ENCODE measurements at places on chromosomes 1 and 21. TPM values are rescaled to one million over a fixed set of nuclear protein-coding genes. Genes with fewer than 3 reads are reported as not detected.

GRCh38 chr1:218852527-218852926, 321.2 kb upstream of the LYPLAL1 start:
- no peaks in the 10 kb centered on the region for H3K27me3 ChIP-seq
- H3K27ac ChIP-seq, result no peak overlapping the region
- DNase-seq, result no peak
- H3K4me1 ChIP-seq, result no peaks in the 10 kb centered on the region

DNA sequence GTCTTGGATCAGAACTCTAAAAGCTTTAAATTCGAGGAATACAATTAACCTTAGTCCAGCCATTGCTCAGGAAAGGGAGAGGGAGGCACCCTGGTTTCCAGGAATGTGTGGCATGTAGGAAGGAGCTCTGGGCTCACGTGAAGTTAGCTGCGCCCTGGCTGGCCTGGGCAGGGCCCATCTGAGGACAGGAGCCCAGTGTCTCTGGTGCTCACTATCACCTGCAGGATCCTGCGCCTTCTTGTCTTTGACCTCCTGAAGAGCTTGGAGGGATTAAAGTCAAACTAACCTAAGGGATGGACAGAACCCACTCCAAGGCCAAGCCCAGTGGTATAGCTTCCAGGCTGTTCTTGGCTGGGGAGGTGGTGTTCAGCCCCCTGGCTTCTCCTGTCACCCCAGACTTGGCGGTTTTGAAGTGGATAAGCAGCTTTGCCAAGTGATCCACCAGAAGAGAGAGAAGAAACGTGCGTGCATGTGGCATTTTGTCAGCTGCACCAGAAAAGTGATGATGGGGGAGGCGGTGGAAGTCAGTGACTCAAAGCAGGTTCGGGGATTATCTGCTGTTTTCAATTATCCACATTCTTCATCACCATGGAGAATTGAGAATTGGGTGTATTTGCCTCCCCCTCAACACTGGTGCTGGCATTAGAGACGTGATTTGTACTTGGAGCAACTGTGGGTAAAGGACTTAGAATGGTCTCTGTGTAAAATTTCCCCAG, 11.9 kb upstream of the KCNN3 start:
- H3K4me1 ChIP-seq, result no peaks in the 10 kb centered on the region
- H3K4me3 ChIP-seq, result no peak overlapping the region
- DNase-seq, result peak; percentile 16
- H3K27ac ChIP-seq, result no peak overlapping the region
- no peaks in the 10 kb centered on the region for H3K27me3 ChIP-seq

DNA sequence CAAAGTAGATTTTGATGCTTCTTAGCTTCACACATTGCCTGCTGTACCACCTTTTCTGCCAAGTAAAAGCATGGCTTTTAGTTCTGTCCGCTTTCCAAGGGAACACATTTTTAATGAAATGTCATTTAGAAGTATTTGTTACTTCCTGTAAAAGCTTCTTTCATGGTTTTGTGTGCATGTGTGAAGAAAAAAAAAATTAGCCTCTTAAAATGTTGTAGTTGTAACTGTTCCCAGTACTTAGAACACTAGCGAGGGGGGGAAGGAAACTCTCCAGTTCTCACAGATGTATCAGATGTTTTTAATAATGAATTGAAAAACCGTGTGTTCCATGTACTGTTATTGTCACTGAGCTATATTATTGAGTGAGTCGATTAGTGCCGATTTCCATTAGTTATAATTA, 568.3 kb upstream of the ADGRL2 start:
- no peaks in the 10 kb centered on the region for H3K36me3 ChIP-seq
- H3K4me1 ChIP-seq, result no peaks in the 10 kb centered on the region
- H3K27ac ChIP-seq, result no peak overlapping the region
- H3K27me3 ChIP-seq, result no peaks in the 10 kb centered on the region
- no peak for DNase-seq

DNA sequence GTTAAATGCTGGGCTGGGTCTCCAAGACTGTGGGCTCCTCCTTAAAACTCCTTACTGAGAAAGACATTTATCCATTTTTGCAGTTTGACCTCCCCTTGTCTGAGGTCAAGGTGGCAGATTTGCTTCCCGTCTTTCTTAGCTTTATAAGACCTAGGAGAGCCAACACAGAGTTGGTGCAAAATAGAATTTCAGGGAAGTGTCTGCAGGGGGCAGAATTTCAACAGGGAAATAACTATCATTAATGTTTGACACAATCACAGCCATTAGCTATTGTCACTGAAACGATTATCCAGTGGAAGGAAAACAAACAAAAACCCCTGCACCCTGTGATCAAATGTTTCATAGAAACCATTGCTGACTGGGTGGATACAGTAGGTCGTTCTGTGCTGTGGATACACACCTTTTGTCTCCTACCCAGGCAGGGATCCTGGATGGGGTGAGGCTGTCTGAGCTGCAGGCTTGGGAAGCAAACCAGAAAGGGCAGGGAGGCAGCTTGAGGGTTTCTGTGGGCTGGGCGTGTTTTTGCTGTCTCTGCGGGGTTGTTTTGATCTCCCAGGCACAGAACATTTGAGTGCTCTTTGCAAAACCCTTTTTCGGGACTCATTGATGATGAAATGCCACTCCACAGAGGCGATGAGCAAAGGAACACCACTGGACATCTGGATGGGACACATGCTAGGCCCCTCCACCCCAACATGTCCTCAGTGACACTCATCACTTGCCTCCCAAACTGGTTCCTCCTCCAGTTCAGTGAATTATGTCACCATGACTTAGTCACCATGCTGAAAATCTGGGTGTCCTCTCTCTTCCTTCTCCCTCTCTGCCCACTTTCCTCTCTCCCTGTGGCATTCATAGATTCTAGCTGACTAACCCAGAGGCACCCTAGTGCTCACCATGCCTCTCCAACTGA, 94.2 kb upstream of the SERBP1 start:
- peaks cover 17% of the 10 kb centered on the region for H3K4me1 ChIP-seq
- H3K36me3 ChIP-seq, result no peaks in the 10 kb centered on the region
- no peak overlapping the region for H3K4me3 ChIP-seq
- H3K27me3 ChIP-seq, result no peaks in the 10 kb centered on the region
- DNase-seq, result no peak

DNA sequence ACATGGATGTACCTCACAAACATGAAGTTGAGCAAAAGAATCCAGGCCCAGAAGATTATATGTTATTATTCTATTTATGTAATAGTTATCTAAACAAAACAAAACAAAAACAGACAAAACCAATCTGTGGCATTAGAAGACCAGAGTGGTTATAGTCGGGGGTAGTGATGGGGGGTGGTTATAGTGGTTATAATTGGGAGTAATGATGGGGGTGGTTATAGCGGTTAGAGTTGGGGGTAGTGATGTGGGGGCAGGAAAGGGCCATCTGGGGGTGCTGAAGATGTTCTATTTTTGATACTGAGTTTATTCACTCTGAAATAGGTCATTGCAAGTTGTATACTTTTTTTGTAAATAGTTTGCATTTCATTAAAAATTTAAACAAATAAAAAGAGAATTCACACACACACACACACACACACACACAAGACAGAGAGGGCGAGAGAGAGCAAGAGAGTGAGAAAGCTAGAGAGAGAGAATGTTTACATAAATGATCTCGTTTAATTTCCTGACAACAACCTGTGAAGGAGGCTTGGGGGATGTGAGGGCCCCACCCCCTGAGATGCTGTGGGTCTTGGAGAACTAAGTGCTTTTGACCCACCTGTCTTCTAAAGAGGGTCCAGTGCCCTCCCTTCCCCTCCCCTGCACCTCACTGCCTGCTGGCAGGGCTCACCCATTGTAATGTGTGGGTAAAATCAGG, 37.4 kb downstream of the RHOU start:
- H3K27ac ChIP-seq, result no peak overlapping the region
- peaks cover 5% of the 10 kb centered on the region for H3K4me1 ChIP-seq
- peaks cover 2% of the 10 kb centered on the region for H3K27me3 ChIP-seq

- no peak overlapping the region for H3K27ac ChIP-seq
- H3K4me3 ChIP-seq, result no peak overlapping the region
- H3K27me3 ChIP-seq, result peaks cover 63% of the 10 kb centered on the region
- H3K36me3 ChIP-seq, result no peaks in the 10 kb centered on the region
- no peaks in the 10 kb centered on the region for H3K4me1 ChIP-seq
- DNase-seq, result no peak
Measured at GRCh38 chr1:17844185-17844826, 89.2 kb downstream of the ACTL8 start.

DNA sequence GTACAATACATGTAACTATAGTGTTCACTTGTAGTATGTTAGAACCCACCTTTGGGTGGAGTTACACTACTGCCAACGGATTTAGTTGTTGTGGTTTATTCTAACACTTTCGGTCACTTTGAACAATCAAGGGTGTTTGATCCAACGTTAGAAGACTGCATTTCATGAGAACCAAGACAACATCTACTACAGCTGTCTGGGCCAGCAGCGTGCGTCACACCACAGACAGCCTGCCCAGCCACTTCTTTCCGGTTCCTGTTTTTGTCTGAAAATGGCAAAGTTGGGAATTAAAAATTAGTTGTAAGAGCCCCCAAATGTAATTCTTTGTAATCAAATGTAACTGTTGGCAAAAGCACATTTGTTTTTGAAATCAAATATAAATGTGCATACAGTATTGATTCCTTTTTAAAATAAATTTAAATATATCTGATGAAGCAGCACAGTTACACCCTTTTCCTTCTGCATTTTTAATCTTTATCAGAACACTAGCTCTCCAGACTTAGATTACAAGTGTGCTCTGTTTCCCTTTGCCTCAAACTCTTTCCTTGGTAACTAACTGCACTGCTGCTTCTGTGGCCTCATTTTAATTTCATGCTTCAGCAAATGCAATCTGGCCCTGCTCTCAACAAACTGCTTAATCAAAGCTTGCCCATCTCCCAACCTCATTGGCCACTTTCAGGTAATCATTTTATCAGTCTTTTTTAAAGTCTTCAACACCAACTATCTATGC, 86.6 kb upstream of the DPH5 start:
- H3K27ac ChIP-seq, result peak overlapping the region; percentile 1
- H3K4me3 ChIP-seq, result no peak overlapping the region
- H3K36me3 ChIP-seq, result no peaks in the 10 kb centered on the region
- no peak for DNase-seq

DNA sequence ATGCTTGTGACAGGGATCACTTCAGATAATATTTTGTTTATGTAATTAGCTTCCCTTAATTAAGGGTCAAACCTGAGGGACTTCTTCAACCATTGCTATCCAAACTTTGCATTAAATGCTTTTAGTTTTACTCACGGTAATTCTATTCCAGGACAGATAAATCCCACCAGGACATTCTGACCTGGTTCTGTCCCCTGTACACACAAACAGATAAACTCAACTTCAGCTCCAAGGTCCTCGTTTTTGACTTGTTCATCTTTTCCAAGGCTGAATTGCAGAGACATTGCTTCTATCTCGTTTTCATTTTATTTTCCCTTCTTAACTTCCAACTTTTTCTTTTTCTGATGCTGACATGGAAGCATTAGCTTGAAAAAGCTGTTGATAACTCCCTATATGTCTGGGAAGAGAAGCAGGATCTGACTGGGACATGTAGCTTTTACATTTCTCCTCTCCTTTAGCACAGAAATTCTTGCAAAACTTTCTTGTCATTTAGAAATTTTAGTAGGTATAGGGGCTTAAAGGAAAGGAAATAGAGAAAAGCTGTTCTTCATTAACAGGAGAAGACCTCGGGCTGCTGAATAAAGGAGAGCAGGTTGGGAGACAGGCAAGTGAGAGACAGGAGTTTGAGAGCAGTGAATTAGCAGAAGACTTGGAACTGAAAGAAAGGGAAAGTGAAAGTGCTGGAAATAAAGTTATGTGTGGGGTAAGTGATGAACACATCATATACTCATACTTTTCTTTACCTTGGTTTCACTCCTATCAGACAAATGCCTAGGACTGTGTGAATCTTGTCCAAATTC, 231.7 kb upstream of the B3GALT2 start:
- no peaks in the 10 kb centered on the region for H3K36me3 ChIP-seq
- no peaks in the 10 kb centered on the region for H3K27me3 ChIP-seq
- H3K4me3 ChIP-seq, result peak overlapping the region; percentile 33
- no peak for DNase-seq

- H3K4me3 ChIP-seq, result no peak overlapping the region
- H3K36me3 ChIP-seq, result no peaks in the 10 kb centered on the region
- H3K4me1 ChIP-seq, result peaks cover 12% of the 10 kb centered on the region
- no peak for DNase-seq
Measured at GRCh38 chr1:186681801-186682200, 1.6 kb upstream of the PTGS2 start.

DNA sequence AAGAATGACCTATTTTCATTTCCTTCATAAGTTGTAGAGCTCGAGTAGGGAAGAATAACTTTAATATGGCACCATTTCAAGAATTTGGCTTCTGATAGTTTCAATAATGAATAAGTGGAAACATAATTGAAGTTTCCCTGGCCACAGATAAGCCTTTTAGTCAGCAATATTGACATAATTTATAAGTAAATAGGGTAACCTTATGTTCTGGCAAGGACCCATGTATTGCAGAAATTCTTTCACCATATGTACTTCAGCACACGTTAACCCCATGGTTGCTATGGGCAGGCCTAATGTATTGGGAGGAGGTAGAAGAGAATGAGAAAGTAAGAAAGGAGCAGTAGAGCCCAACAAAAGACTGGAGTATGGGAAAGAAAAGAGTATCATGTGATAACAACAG, 25.4 kb downstream of the MDM4 start:
- H3K27me3 ChIP-seq, result no peaks in the 10 kb centered on the region
- H3K27ac ChIP-seq, result no peak overlapping the region
- H3K36me3 ChIP-seq, result peaks cover 97% of the 10 kb centered on the region
- H3K4me3 ChIP-seq, result no peak overlapping the region
- H3K4me1 ChIP-seq, result no peaks in the 10 kb centered on the region

DNA sequence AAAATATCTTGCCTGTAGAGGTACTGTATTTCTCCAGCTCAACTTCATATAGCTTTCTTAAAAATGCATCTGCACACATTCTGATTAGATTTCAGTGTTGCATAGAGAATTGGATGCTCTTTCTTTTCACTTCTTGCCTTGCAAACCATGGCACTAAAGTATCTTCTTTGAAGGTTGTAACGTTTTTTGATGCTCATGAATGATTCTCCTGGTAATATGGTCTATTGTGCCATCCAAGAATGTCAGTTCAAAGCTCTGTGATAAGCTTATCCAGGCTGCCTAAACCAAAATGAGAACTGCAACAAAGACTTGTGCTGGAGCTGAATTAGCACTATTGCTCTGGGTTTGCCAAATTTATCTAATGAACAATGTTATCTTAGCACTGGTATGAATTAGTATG, 1.9 kb downstream of the SGIP1 start:
- H3K36me3 ChIP-seq, result no peaks in the 10 kb centered on the region
- no peak overlapping the region for H3K4me3 ChIP-seq
- no peak overlapping the region for H3K27ac ChIP-seq
- H3K4me1 ChIP-seq, result peaks cover 13% of the 10 kb centered on the region

The KANK4 gene
- total RNA-seq, result 1.3 TPM

The C1orf226 gene
- 14.0 TPM for total RNA-seq

The HSD3B2 gene
- total RNA-seq, result not detected

The LYPD8 gene
- total RNA-seq, result not detected

Data from suprapubic skin (tissue), 4 donors.